ENCODE measurements at places on chromosomes 1 and 21. TPM values are rescaled to one million over a fixed set of nuclear protein-coding genes. Genes with fewer than 3 reads are reported as not detected.

VHLL gene
- not detected for total RNA-seq

NLRP3 gene
- total RNA-seq = not detected

TP53BP2 gene
- 16.0 TPM for total RNA-seq

LAMC1 gene
- 428 TPM for total RNA-seq

OR2AK2 gene
- total RNA-seq = not detected

COL24A1 gene
- total RNA-seq = 0.07 TPM

SPATA45 gene
- not detected for total RNA-seq

CBS gene
- total RNA-seq = 53.9 TPM
